Colonic mucosa (tissue), 4 donors: ENCODE measurements at places on chromosomes 5 and 9.

DNA sequence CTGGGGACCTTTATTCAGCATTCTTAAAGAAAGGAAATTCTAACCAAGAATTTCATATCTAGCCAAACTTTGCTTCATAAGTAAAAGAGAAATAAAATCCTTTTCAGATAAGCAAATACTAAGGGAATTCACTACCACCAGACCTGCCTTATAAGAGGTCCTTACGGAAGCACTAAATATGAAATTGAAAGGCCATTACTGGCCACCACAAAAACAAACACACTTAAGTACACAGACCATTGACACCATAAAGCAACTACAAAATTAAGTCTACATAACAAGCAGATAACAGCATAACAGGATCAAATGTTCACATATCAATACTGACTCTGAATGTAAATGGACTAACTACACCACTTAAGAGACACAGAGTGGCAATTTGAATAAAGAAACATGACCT, 361.4 kb upstream of the POU5F2 start:
- DNase-seq, result no peak

GRCh38 chr5:78621291-78621738, 27.3 kb downstream of the LHFPL2 start:
- no peak for DNase-seq

GRCh38 chr5:127375544-127376091, 85.0 kb downstream of the MEGF10 start:
- DNase-seq, result no peak

DNA sequence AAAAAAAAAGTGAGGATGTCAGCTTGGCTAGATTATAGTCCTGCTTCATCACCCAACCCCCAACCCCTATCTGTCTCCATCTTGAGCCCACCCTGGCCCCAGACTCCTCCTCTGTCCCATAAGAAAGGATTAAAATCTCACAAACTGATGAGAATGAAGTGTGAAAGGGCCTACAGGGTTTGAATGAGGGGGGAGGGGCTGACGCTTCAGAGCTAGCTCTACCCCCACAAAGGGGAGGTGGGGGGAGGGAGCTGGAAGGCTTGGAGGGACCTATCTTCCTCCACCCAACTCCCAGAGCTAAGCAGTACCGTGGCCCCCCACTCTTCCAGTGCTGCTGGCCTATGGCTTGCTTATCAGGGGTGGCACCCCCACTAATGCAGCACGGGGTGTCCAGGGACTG, 43.7 kb upstream of the HAND1 start:
- DNase-seq, result no peak

DNA sequence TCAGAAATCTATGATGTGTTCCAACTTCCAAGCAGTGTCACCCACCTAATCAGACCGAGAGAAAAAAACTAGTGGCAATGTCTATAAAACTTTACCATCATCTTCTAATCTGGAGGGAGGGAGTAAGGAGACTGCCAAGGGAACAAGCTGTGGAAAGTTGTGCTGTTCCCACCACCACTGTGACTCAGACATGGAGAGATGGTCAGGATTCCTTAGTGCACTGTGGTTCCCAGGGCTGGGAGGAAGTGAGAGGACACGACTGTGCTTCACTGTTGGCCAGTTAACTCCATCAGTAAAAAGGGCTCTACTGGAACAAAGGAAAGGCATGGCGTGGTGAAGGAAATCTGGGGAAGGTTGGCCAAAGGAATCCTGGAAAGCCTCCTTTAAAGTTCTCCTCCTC, 18.8 kb downstream of the TICAM2 start:
- DNase-seq, result no peak

DNA sequence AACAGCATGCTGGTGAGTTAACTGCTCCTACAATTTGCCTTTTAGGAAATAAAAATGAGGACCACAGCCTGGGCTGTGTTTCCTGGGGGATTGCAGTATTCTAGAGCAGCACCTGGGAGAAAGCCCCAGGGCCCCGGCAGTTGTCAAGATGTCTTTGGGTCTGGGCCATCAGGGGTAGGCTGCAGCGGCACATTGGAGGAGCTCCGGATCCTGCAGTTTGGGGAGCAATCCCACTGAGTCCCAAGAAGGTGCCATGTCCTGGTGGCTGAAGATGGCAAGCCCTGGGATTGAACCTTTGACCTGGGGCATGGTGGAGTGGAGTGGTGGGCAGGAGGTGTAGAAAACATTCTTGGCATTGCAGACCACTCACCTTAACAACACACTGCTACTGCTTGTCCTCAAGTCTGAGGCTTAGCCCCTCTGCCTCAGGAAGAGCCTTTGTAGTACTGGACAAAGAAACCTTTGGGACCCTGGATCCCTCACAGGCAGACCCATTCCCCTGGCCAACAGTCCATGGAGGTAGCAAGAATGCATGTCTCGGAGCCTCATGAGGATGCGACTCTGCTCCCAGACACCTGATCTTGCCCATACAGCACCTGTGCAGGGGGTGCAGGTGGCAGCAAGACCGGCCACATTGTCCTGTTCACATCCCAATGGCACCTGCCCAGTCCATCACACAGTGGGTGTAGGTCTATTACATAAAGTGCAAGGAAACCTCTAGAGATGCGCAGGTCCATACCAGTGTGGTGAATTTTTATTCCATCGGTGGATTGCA, 159.1 kb upstream of the IRX2 start:
- DNase-seq, result no peak

GRCh38 chr5:111384220-111384619, 128.1 kb downstream of the STARD4 start:
- DNase-seq, result no peak

- DNase-seq, result no peak
Observed at GRCh38 chr5:181127907-181128626, 2.9 kb downstream of the OR2V1 start.

- no peak for DNase-seq
Observed at GRCh38 chr5:87120518-87121303, 147.0 kb upstream of the RASA1 start.

GRCh38 chr9:27533311-27533710, 3.7 kb upstream of the MOB3B start:
- no peak for DNase-seq

- DNase-seq, result no peak
Observed at GRCh38 chr5:54469622-54470021, 14.1 kb downstream of the HSPB3 start.

- DNase-seq, result no peak
Observed at GRCh38 chr5:132752581-132753125, 5.4 kb downstream of the CCNI2 start.

DNA sequence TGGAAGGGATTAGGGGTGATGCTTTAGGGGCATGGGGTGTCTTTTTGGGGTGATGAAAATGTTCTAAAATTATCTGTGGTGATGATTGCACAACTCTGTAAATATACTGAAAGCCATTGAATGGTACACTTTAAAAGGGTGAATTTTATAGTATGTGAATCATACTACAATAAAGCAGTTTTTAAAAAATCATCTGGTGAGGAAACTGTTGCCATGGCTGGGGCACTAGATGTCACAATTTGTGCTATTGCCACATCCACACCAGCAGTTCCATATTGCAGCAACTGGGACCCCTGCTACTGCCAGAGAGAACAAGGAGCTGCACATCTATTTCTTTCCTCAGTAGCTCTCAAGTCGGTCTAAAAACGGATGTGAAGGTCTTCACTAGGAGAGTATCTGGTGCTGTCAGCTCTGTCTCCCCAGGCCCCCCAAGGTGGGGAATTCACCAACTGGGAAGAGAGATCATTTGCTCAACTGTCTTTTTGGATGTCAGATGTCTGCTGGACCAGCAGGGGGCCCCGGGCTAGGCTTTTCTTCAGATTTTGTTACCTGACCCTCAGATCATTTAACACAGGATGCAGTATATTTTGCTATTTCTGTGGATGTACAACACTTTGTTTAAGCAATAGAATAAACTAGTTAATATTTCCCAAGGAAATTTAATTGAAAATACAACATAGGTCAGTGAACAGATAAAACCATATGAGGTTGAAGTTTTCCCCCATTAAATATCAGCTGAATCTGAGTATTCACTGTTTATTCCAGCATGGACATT, 13.2 kb downstream of the CMYA5 start:
- DNase-seq, result no peak

DNA sequence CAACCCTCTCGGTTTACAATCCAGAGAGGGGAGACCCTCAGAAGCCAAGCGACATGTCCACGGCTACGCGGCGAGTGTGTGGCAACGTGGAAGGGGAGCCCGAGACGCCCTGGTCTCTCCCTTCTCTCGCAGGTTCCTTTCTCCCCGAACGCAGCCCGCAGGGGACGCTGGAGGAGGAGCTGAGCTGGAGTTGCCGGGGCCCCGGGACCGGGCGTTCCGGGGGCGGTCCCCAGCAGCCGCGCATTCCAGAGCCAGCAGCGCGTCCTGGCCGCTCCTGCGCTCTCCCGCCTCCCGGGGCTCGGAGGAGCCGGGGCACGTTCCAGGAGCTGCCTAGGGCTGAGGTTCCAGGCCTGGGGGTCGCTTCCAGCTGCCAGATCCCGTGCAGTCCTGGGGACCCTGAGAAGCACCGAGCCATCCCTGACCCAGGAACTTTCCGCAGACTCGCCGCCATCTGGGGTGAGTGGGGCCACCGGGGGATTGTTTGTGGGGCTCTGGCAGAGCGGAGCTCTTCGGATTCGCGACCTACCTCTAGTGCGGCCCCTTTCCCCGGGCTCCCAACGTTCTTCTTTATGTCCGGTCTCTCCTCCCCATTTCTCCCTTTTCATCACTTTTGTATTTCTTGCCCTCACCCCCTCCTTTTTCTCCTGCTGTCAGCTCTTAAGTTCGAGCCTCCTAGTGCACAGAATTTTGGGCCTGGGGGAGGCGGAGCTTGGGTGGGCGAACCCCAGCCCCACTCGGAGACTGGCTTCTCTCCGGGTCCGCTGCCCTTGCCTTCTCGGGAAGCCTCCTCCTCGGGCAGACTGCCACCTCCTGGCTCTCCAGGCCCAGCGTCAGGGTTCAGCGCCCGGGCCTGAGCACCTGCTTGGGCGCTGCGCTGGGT, at the start of gene SMIM3:
TSS of gene SMIM3 (plus strand) at position 241 of the 880 bp plus-strand sequence. CDS start 16,684 bp downstream, outside the sequence.
- DNase-seq, result peak; percentile 84

DNA sequence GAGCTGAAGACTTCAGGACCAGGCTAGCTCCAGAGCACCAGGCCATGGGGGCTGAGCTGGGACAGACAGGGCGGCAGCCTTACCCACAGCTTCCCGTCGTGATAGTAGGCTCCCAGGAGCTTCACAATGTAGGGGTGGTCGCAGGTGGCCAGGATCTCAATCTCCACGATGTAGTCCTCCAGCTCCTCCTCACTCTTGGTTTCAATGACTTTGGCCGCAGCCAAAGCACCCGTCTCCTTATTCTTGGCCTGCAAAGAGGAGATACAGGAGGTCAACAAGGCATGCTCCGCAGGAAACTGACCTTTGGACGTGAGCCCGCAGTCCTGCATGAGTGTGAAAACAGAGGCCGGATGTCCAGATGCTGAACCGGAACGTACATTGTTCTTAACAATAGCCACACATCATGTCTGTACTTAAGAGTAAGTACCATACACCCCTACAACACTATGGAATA, 31.5 kb downstream of the STK10 start:
- no peak for DNase-seq

DNA sequence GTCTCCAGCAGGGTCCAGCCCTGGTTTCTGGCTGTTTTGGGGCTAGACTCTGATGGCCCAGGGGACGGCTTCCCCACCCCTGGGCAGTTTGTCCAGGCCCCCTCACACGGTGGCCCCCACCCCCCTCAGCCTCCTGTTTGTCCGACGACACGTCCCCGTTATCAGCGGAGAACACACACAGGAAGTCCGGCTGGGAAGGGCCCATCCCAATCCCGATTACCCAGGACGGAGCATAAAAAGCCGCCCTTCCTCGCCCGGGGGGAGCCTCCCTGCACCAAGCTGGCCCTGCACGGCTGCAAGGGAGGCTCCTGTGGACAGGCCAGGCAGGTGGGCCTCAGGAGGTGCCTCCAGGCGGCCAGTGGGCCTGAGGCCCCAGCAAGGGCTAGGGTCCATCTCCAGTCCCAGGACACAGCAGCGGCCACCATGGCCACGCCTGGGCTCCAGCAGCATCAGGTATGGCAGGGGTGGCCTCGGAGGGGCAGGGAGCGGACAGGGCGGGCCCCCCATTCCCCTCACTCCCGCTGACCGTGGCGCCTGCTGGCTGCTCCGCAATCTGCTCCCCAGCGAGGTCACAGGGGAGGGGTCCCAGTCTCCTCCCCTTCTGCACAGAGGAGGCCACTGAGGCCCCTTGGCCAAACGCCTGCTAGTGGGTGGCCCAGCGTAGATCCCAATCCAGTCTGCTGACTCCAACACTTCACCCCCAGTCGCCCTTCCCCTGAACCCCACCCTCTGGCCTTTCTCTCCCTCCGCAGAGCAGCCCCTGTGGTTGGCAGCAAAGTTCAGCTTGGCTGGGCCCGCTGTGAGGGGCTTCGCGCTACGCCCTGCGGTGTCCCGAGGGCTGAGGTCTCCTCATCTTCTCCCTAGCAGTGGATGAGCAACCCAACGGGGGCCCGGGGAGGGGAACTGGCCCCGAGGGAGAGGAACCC, at the start of gene EGFL7:
TSS of gene EGFL7 (plus strand) at position 261 of the 926 bp plus-strand sequence. CDS start 5,367 bp downstream, outside the sequence.
- DNase-seq, result no peak

- no peak for DNase-seq
Observed at GRCh38 chr5:116524966-116525365, 49.7 kb downstream of the SEMA6A start.

- DNase-seq, result no peak
Observed at GRCh38 chr5:66882606-66883227, 286.5 kb downstream of the MAST4 start.

- no peak for DNase-seq
Observed at GRCh38 chr9:19085295-19085694, 17.4 kb downstream of the HAUS6 start.

- DNase-seq, result no peak
Observed at GRCh38 chr5:60533789-60534188, 166.2 kb downstream of the DEPDC1B start.

DNA sequence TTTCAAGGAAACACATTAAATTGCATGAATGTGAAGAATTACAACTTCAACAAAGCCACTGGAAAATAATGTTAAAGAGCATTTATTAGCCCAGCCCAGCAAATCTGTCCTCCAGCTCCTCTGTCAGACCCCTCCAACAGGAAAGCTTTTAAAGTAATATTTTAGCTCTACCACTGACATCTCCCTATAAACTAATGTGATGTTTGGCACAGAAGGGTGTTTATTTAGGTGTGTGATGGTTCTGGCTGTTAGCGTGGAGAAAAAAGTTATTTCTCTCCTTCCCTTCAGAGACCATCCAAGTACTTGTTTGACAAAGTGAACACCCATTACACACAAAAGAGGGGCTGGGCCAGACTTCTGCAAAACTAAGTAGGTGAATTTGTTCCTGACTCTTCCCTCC, 111.9 kb upstream of the TARS1 start:
- no peak for DNase-seq

- DNase-seq, result peak; percentile 23
Observed at GRCh38 chr5:171419688-171420430, 412 bp downstream of the FGF18 start.

GRCh38 chr5:143192191-143192900, 211.1 kb downstream of the NR3C1 start:
- DNase-seq, result no peak

- no peak for DNase-seq
Observed at GRCh38 chr5:140764177-140764973, 21.6 kb upstream of the PCDHA1 start.

DNA sequence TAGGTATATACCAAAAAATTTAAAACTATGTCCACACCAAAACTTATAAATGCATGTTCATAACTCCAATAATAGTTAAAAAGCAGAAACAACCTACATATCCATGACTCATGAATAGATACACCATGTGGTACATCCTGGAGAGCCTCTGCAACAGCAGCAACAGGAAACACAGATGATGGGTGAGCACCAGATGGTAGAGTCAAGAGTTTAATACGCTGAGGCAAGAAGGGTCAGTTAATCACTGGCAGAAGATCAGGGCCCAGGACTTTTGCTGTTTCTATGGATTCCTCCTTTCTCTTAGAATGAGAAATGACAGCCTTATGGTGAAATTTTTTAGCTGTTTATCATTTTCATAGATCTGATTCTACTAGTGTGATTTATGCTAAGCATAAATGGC, 351.8 kb upstream of the ADAMTSL1 start:
- no peak for DNase-seq
